ENCODE measurements at places on chromosomes 2 and 18.

DNA sequence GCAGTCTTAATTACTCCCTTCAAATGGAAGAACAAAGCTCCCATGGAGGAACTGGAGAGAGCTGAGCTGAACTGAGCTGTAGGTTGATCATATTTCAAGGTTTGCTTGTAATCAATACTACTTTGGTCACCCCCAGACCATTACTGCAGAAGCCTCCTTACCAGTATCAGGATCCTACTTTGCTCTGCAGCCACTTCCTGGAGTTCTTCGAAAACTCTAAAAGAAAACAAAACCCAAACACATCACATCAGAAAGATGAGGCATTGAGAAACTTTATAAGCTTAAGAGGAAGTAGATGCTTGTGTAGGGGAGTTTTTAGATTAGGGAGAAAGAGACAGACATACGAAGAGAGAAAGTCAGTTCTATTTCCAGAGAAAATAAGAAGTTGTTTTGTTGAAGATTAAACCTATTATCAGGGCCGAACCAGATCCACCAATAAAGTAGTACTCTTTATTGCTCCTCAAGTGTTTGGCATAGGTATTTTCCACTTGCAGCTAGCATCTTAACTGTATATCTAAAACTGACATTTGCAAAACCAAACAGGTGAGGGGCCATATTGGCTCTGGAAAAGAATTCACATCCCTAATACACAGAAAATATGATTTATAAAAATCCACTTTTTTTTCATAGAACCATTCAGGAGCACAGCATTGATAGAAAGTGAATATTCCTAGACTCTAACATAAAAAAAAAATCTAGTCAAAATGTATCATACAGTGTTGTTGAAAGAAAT lies 166.9 kb upstream of the KLF7 start:
- DNase-seq, result no peak

DNA sequence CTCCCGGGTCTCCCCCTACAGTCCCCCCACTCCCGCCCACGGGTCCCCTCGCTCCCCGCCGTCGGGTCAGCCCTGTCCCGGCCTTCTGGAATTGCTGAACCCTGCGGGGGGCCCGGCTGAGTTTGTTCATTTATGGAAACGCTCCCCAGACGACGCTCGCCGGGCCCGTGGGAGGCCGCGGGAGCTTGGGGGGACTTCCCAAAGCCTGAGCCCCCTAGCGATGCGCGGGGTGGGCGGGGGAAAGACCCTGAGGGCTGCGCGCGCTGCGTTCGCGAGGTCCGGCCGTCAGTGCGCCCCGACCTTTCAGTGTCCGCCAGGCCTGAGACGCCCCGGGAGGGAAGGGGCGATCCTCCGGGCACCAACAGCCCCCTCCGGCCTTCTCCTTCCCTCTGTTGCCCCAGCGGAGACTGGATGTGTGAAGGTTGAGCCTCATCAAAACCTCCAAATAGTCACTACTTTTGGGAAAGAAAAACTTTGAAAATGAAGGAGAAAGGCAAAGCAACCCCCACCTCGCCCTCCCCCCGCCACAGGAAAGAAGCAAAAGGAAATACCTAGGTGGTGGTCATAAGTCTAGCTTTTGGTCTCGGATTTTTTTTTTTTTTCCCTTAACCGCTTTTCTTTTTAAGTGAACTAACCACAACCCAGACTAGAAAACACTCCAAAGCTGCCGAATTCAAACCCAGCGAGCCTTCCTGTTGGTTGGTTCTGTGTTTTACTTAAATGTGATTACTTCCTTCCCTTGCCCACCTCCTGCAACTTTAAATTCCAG lies 509 bp upstream of the CYS1 start:
- DNase-seq, result no peak

- no peak for DNase-seq
Observed at GRCh38 chr18:32899819-32900218, 127.0 kb upstream of the KLHL14 start.

- no peak for DNase-seq
Observed at GRCh38 chr18:31510319-31510718, 12.3 kb downstream of the DSG2 start.

DNA sequence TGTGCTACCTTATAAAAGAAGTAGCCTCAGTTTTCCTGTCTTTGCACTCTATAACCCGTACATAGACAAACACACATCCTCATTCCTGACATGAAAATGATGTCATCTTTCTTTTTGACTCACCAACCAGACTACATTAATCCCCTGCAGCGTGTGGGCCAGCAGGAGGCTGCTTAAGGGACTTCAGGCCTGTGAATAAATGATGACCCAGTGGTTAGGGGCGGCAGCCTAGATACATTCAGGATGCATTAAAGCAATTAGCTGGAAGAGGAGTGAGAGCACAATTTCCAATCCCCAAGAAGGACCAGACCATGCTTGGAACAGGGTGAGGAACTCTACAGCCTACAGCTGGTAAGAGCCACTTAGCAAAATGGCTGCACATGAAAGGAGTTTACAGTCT lies 57.3 kb upstream of the KLF7 start:
- DNase-seq, result peak; percentile 87

GRCh38 chr2:201448701-201449100 lies 2.6 kb downstream of the TRAK2 start:
- no peak for DNase-seq

GRCh38 chr2:75596784-75597183 lies 36.0 kb upstream of the EVA1A start:
- DNase-seq, result peak; percentile 79

GRCh38 chr18:25962176-25962575 lies 128.2 kb downstream of the SS18 start:
- no peak for DNase-seq

- peak; percentile 41 for DNase-seq
Observed at GRCh38 chr2:25480561-25480960, 138.8 kb upstream of the DNMT3A start.

DNA sequence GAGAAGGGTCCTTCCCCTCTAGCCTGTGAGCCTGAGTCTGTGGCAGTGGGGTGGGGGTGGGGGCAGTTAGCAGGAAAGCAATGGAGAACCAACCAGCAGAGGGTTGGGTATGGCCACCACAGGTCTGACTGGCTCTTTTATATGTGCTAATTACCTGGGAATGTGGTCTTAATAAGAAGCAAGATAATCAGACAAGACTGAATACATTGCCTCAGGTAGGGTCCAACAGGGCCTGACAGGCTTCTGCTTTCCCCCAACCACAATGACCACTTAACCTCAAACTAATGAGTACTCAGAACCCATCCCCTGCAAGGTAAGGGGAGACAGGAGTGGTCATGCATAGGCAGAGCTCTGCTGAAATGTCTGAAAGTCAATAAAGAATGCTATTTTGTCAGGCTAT lies 39.2 kb upstream of the GALNT1 start:
- DNase-seq, result no peak

DNA sequence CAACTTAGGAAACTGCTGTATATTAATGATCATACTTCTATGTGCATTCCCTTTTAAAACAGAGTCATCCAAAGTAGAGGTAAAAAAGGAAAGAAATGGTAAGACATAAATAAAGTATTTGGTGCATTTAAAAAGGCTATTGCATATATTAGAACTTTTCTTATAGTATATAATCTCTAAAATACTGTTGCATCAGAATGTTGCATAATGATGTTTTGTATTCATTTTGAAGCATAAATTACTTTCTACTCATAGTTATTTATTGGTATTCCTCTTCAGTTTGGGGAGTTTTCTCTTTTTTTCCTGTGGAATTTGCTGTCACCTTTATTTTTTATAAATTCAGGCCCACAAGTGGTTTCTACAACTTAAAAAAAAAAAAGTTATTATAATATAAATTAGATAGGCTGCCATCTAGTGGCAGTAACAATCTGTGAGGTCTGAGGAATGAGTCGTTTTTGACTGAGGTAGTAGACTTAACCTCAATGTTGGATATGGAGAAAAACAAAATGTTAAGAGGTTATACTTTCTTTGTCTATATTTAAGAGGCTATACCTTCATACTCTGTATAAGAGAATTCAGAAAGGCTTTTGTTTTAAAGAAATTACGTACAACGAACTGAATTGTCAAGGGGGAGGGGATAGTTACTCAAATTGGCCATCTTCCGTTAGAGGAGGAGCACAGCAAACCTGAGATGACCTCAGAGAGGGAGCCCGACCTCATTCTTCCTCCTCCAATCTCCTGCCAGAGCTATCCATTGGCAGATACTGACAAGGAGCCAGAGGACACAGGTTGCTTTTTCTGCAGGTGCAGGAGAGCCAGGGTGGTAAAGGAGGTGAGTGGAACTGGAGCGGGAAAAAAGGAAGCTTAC lies 23.8 kb downstream of the ANKAR start:
- peak; percentile 60 for DNase-seq

GRCh38 chr2:224278531-224278930 lies 123.4 kb downstream of the FAM124B start:
- DNase-seq, result peak; percentile 68

DNA sequence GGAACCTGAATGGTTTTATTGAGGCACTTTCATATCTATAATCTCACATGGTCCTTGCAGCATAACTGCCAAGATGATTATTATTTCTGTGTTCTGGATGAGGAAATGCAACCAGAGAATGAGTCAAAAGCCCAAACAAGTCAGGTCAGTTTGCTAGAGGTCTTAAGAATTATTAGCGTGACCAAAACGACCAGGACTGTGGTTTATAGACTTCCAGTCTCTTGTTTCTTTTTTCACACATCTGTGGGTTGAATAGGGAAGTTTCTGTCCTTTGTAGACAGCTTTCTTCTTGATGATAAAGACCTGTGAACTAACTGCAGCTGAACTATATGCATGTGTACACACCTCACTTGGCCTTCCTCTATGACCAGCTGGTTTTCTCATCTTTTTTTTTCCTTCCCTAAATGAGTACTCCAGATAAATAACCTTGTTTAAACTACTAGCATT lies 13.9 kb downstream of the ADAM23 start:
- DNase-seq, result no peak

GRCh38 chr2:232412986-232413385 lies 6.3 kb downstream of the ALPG start:
- no peak for DNase-seq

DNA sequence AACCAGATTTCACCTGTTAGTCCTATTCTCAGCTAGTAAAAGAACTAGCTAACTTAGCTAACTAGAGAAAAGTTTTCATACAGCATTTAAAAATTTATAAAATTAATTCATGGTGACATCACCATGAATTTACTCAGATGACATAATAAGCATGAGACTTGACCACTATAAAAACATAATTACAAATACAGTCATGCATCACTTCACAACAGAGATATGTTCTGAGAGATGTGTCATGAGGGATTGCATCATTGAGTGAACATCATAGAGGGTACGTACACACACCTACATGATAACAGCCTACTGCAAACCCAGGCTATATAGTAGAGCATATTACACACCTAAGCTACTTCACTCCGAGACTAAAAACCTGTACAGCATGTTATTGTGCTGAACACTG lies 481.3 kb upstream of the CHAC2 start:
- DNase-seq, result no peak

DNA sequence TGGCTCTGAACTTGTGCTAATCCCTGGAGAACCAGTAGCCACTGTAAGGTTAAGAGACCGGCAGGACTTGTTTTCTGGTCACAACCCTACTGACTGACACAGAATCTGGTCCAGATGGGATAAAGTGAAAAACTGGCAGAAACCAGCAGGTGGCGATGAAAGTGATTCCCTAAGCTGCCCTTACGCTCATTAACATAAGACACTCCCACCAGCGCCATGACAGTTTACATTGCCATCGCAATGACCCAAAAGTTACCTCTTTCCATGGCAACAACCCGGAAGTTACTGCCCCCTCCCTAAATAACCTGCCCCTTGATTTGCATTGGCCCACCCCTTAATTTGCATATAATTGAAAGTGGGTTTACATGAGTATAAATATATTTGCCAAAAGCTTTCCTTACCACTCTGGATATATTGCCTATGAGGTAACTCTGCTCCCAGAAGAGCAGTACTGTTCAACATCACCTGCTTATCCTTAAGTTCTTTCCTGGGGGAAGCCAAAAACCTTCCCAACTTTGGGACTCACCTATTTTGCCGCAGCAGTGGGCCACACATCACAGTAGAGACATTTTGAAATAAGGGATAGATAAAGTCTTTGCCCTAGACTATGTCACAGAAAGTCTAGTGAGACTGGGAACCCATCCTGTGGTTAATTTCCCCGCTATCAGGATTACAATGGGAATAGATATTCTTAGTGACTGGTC lies 35.8 kb upstream of the AFF3 start:
- DNase-seq, result peak; percentile 51

- DNase-seq, result peak; percentile 73
Observed at GRCh38 chr18:3869848-3870247, 419.9 kb downstream of the TGIF1 start.
